CD14-positive monocyte (primary cell): ENCODE measurements at places on chromosomes 6 and 20. TPM values are rescaled to one million over a fixed set of nuclear protein-coding genes. Genes with fewer than 3 reads are reported as not detected.

GRCh38 chr6:73508776-73509175, 12.1 kb downstream of the EEF1A1 start:
- no peak for DNase-seq

GRCh38 chr20:3188823-3189413, 15.6 kb downstream of the DDRGK1 start:
- no peak for DNase-seq

DNA sequence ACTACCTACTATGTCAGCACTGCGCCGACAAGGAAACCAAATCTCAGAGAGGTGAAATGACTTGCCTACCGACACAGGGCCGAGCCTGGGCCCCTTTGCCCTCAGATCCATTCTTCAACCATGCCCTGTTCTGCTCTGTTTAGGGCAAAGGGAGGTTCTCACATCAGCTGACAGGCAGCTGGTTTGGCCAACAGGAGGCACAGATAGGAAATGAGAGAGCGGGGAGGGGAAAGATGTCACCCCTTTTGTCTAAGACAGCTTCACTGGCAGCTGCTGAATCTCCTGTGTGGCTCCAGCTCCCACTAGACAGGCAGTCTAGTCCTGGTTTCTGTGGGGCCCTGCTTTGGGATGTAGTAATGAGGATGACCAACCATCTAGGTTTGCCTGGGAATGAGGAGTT, 158.7 kb downstream of the TMEM200A start:
- DNase-seq: no peak

- no peak for DNase-seq
Observed at GRCh38 chr20:34920055-34920454, 35.6 kb downstream of the GSS start.

DNA sequence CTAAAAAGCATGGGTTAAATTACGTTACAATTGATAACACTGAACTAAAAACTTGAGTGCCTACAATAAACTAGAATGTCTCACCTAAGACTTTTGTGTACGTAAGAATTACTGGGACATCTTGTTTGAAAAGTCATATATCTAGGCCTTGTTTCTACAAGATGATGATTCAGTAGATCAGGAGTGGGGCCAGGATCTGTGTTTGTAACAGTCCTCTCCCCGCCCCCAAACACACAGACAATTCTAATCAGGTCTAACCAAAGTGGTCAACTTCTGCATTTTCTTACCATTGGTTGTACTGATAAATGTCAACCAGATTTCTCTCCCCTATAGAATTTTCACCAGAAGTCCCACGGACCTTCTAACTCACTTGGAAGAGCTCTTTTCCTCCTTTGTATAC, 56.9 kb downstream of the RAMACL start:
- DNase-seq: no peak

- no peak for DNase-seq
Observed at GRCh38 chr6:28586324-28586723, 60.6 kb downstream of the GPX5 start.

- no peak for DNase-seq
Observed at GRCh38 chr6:130229645-130230044, 6.9 kb upstream of the SAMD3 start.

- no peak for DNase-seq
Observed at GRCh38 chr6:27370391-27370790, 18.2 kb upstream of the ZNF391 start.

DNA sequence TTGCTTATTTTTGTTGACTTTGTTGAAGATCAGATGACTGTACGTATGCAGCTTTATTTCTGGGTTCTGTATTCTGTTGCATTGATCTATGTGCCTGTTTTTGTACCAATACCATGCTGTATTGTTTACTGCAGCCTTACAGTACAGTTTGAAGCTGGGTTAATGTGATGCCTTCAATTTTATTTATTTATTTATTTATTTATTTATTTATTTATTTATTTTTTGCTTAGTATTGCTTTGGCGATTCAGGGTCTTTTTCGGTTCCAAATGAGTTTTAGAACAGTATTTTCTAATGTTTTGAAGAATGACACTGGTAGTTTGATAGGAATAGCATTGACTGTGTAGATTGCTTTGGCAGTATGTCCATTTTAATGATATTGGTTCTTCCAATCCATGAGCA, 210.3 kb downstream of the EPM2A start:
- no peak for DNase-seq

DNA sequence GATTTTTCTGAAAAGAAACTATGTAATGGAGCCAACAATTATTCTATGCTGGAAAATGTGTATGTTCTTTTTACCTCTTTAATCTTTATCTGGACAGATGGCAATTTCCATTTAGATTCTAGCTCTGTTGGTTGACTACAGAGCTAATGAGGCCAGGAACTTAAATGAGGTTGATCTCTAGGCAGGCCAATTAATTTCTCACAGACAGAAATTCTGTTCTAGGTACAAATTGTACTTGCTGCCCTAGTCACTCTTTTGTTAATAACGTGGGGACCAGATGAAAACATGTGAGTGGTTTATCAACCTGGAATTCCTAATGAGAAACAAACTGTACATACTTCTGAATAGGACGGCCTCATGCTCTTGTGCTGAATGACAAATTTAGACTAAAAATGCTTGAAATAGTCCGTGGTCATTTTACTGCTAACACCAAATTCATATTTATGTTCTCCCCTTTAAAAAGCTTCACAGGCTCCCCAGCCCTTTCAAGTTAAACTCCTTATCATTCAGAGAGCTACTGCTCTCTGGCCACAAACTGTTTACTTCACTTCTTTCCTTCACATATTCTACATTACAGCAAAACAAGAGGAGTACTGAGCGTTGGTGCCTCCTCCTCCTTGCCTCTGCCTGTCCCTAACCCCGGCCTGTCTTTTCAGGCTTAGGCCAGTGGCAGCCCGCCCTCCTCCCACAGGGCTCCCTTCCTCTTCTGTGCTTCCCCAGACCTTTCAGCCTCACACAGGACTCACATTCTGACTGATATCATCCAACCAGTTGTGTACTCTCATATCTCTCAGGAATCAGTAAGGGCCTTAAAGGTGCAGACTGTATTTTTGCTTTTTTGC, 41.4 kb downstream of the DTNBP1 start:
- DNase-seq: peak; percentile 71

DNA sequence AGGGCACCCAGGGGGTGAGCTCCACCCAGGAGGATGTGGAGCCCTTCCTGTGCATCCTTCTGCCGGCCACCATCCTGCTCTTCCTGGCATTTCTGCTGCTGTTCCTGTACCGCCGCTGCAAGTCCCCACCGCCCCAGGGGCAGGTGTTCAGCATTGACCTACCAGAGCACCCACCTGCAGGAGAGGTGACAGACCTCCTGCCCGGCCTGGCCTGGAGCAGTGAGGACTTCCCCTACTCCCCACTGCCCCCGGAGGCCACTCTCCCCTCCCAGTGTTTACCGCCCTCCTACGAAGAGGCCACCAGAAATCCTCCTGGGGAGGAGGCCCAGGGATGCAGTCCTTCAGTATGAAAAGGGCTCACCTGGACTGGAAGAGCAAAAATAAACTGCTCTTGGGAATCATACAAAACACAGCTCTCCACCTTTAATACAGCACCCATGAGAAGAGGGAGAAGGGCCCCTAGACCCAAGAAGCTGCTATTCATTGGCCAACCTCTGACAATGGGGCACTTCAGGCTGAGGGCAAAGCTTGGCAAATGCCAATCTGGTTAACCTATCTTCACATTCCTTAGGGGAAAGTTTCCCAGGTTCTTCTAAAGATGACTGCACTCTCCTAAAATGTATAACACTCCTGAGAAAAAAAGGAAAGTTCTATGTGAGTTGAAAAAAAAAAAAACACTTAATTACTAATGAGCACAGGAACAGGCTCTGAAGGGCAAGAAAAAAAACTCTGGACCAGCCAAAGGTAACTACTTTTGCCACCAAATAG, 5.0 kb downstream of the SMIM28 start:
- no peak for DNase-seq

- DNase-seq: no peak
Observed at GRCh38 chr6:111723412-111723970, 117.8 kb upstream of the TRAF3IP2 start.

DNA sequence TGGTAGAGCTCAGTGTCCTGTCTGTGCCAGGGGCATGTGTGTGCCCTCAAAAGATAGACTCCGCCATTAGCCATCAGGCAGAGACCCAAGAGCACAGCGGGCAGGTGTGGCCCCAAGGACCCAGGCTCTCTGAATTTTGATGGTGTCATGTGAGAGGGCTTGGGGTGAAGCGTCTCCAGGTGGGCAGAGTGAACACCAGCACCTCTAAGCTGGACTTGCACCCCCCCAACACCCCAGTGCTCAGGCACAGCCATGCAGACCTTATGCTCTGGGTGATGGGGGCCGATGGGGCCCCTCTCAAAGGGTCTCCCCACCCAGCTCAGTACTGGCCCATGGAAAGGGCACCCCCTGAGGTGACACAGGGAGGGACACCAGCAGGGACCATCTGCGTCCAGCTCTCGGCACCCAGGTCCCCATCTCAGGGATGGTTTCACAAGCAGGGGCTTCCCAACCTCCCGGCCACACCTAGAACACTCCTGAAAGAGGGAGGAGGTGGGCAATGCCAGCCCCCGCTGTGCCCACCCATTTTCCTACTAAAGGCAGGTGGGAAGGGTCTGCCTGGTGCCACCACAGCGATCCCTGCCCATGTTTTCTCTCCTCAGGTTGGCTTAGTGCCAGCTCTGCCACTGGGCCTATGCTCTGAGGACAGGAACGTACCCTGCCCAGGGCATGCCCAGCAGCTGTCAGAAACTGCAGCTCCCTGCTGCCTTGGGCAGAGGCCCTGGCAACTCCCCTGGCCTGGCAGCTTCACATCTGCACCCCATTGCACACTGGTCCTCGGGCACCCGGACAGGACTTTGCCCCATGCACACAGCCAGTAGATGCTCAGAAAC, 3.5 kb downstream of the CST7 start:
- DNase-seq: no peak

DNA sequence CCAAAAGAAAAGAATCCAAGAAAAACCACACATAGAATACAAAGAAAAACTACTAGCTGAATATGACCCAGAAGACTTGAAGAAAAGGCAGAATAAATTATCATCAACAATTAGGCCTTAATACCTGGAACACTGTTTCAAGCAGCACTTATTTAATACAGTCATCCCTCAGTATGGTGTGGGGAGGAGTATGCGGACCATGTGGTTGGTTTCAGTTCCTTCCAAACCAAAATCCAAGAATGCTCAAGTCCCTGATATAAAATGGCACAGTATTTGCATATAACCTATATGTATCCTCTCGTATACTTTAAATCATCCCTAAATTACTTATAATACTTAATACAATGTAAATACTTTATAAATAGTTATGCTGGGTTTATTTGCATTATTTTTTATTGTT, 16.1 kb downstream of the CDK19 start:
- DNase-seq: peak; percentile 36

GRCh38 chr6:43196337-43196736, 14.3 kb downstream of the CUL9 start:
- DNase-seq: no peak

GRCh38 chr20:17141568-17141967, 85.3 kb upstream of the PCSK2 start:
- no peak for DNase-seq

DNA sequence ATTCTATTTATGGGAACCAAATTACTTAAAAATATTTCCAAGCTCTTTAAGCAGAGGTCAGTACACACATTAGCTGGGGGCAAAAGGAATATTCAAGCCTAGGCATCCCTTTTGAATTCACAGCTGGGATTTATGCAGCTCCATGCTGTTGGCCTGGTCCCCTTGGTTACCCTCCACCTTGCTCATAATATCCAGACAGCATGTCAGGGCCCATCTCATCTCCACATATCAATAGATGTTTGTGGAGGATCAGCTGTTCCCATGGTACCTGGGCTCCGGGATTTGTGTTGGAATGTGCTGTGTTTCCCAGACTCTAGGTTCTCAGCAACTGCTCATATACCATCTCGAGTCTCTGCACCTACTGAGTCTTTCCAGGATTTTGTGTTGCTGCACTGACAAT, 534.8 kb downstream of the BMP2 start:
- no peak for DNase-seq

GRCh38 chr20:18421608-18422007, 45.2 kb downstream of the DZANK1 start:
- DNase-seq: no peak

DNA sequence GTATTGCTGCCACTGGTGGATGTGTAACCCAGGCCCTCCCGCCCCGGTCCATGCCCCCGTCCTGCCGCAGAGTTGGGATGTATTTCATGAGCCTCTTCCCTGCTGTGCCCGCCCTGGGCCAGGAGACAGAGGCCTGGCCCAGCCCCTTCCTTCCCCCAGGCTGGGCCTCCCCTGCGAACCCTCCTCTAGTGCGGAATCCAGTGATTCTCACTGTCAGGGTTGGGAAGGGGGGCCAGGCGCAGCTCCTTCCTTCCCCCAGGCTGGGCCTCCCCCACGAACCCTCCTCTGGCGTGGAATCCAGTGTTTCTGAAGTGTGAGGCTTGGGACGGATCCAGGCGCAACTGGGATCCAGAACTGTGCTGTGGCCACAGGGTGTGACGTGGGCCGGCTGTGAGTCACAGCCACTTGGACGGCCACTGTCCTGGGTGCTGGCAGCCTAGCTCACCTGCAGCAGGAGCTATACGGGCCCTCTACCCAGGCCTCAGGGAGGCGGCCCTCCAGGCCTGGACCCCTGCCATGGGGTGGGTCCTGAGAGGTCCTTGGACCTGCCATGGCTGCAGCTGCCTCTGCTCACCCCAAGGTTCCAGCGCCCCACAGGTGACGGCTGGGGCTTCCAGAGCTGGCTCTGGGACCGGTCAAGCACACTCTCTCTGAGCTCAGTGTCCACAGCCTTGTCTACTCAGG, 28.3 kb downstream of the COL20A1 start:
- no peak for DNase-seq

- DNase-seq: no peak
Observed at GRCh38 chr6:22362361-22362760, 65.5 kb upstream of the PRL start.

DNA sequence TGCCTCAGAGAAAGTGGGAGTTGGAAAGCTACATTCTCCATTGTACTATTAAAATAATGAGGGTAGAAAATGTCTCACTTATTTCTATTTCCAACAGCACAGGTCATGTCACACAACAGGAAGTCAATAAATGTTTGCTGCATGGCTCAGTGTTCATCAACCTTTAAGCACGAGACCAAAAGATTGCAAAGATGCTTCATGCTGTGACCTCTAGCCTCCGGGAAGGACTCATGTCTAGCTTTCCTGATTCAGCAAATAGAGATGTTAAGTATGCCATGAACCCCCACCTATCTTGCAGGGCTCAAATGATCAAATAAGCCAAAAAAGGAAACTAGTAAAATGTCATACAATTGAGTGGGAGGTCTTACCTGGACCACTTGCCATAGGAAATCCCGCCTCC, 57.4 kb downstream of the NCOA6 start:
- no peak for DNase-seq

DNA sequence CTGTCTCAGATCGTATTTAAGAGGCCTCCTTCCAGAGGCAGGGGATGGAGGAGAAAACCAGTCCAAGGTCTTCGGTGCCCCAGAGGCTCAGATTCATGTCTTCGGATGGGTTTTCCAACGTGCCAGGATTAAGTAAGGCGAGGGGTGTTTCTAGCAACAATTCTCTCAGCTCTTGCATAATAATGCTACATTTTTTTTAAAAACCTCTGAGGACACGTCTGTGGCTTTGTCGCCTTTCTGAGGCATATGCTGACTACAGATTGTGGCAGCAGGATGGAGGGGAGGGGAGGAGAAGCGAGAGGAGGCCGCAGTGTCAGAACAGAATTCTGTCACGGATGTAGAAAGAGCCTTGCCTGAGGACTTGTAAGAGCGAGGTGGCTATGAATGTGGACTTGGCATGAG, 17.7 kb upstream of the CCDC167 start:
- DNase-seq: no peak

Gene OTOR
- not detected in 2 replicates for polyA plus RNA-seq

Gene KCNQ5
- polyA plus RNA-seq: not detected

Gene DDR1
- polyA plus RNA-seq: 0.92 and 1.0 TPM in 2 replicates

Gene MTG2
- 14.9 TPM for polyA plus RNA-seq

Gene FAM83C
- polyA plus RNA-seq: not detected

Gene SLC25A27
- not detected for polyA plus RNA-seq

Gene IP6K3
- not detected for polyA plus RNA-seq

Gene BPIFA3
- not detected in 2 replicates for polyA plus RNA-seq
